T-cell (primary cell): ENCODE measurements at places on chromosomes 1 and 21.

GRCh38 chr1:165116732-165117131 is 239.8 kb downstream of the LMX1A start:
- no peak for DNase-seq

- no peak for DNase-seq
These were observed 23.9 kb upstream of the KCNE1 start for GRCh38 chr21:34535886-34536285.

DNA sequence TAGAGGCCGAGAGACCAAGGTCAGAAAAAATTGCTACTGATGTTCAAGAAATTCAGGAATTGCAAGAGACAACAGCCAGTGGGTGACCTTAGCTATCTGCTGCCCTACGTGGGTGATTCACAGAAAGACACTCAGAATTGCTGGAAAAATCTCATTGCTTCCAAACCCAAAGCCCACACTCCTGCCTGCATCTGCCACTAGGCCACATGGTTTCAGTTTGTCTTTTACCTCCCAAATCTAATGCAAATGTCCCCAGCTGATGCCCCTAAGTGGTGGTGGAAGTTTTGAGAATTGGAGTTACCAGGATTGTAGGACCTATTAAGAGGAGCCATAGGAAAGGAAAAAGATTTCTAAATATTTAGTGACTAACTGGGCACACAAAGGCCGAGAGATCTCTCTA is 341.5 kb upstream of the CHRM3 start:
- no peak for DNase-seq

DNA sequence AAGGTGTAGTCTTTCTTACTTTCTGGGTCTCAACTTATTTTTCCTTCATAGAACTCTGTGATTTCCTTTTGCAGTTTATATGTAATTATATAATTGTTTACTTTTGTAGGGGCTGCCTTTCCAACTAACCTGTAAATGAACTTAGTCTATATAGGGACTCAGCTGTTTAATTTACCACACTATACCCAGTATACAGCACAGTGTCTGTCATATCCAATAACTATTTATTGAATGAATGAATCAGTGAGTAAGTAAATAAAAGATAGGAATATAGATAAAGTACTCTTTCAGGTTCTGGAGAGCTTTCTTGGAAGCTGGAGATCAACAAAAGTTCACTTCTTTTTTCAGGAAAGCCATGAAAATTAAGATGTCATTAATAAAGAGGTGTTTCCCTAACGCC is 174.8 kb downstream of the NTNG1 start:
- no peak for DNase-seq

GRCh38 chr1:227899820-227900449 is 47.8 kb downstream of the WNT9A start:
- DNase-seq, result no peak

GRCh38 chr21:39066829-39067780 is 116.1 kb downstream of the PSMG1 start:
- no peak for DNase-seq

DNA sequence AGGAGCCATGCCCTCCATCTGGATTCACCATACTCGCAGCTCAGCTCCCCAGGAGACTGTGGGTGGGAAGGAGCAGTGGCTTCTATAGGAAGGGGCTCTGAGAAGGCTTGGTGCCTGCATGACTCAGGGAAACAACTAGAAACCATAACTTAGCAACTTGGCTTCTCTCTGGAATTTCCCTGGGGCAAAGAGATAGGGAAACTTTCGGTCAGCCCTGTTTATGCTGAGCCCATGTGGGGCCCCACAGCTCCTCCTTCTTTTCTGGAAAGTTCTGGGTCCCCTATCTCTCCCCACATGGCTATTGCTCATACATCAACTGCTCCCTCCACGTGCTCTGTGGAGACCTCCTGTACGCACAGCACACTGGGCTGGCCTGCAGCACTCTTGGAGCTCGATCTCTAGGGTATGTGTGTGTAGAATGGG is 39.3 kb downstream of the PLEKHA6 start:
- DNase-seq, result no peak

GRCh38 chr1:192786576-192786975 is 22.3 kb upstream of the RGS2 start:
- no peak for DNase-seq
